ENCODE measurements at places on chromosomes 5 and 9.

DNA sequence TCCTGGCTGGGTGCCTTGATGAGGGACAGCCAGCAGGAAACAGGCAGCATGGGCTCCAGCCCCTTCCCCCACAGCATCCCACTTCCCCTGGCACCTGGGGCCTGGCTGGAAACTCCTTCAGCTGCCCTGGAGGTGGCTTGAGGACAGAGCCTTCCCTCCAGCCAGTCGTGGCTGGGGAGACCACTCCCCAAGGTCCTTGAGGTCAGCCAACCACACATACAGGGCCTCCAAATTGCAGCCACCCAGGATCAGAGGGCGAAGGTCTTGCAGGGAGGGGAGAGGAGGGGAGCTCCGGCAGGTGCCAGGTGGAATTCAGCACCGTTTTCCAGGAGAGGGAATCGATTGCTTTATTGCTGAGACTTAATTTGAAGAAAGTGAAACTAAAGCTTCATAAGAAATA lies 280.4 kb downstream of the PBX3 start:
- no peak for DNase-seq

- no peak for DNase-seq
These were observed 77.7 kb downstream of the TUSC1 start for GRCh38 chr9:25600501-25600900.

DNA sequence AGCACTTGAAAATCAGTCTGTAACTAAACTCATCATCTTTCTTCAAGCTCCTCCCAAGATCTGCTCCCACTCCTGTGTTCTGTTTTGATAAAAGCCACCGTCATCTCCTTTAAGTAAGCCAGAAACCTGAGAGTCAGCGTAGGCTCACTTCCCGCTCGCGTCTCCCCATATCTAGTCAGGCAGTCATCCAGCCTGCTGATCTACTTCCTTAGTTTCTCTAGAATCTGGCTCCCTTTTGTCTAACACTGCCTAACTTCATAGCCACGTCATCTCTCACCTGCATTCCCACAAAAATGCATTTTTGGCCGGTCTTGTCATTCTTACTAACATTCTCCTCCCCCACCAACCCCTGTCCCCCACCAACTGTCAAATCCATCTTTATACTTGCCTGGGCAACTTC lies 3.0 kb upstream of the TJP2 start:
- no peak for DNase-seq

GRCh38 chr5:35237580-35238376 lies 7.5 kb upstream of the PRLR start:
- no peak for DNase-seq

DNA sequence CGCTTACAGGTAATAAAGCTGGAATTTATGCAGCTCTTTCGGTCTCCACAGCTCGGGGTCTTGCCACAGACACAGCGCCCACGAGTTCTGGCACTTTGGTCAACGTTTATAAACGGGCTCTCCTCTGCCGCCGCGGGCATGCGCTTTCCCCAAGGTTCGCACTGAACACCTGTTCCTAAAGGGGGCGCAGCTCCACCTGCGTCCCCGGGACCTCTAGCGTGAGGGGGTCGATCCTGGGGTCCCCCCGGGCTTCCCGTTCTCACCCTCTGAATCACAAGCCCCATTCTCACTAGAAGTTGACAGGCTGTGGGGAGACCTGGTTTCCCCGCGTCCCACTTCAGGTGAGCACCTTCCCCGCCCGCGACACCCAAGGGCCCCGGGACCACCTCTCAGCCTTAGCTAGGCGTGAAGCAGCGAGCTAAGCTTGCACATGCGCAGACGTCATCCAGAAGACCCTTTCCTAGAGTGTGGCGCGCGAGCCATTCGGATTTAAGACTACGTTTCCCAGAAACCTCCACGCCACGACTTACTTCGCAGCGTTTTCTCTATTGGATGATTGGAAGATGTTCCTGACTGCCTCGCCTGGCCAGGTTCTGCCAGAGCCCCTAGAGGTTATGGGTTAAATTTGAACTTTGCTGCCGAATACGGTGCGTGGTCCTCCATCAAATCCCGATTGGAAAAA lies 21.3 kb upstream of the ZNF782 start:
- peak; percentile 98 for DNase-seq

GRCh38 chr5:32514806-32515205 lies 70.3 kb upstream of the ZFR start:
- DNase-seq = no peak

DNA sequence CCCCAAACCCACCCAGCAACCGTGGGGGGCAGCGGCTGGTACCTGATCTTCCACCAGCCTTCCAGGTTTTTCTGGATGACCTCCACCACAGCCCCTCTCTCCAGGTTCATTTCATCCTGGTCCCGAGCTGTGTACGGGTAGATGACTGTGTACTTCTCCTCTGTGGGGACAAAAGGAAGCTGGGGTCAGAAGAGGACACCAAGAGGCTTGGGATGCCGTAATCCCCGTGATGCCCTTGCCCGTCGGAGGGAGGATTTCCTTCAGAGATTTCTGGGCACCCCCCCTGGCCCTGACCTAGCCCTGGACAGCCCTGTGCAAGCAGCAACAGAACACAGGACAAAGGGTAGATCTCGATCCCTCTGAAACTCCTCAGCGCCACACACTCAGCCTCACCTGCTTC lies 70.3 kb upstream of the UBTD2 start:
- DNase-seq = no peak

DNA sequence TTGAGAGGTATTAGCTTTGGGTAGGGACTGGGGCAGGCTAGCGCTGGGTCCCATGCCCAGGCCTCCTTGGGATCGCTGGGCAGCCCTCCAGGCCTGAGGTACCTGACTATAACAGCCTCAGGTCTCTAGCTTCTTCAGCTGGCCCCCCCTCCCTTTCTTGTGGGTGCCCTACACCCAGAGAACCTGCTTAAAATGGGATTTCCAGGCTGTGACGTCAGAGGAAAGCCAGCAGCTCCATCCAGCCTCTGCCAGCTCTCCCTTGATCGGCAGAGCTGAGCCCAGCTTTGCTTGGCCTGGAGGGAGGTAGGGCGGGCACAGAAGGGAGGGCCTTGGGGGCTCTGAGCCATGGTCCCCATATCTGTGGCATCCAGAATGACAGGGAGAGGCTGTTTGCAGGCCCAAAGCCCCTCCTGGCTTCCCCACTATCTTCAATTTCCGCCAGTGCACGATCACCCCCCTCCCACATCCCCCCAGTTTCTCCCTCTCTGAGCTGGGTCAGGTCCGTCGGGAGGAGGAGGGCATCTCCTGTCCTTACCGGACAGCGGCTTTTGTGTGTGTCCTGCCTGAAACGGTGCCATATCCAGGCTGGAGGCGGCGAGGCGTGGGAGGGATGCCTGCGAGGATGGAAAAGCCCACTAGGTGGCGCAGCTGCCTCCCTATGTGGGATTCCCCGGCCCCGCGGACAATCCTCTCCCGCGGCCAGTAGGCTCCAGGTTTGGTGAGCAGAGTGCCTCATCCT lies 10.8 kb downstream of the REEP2 start:
- DNase-seq = peak; percentile 82

- no peak for DNase-seq
These were observed 383.0 kb downstream of the EBF1 start for GRCh38 chr5:158716668-158717067.

- DNase-seq = no peak
These were observed 199.4 kb upstream of the PANK3 start for GRCh38 chr5:168778536-168778935.

DNA sequence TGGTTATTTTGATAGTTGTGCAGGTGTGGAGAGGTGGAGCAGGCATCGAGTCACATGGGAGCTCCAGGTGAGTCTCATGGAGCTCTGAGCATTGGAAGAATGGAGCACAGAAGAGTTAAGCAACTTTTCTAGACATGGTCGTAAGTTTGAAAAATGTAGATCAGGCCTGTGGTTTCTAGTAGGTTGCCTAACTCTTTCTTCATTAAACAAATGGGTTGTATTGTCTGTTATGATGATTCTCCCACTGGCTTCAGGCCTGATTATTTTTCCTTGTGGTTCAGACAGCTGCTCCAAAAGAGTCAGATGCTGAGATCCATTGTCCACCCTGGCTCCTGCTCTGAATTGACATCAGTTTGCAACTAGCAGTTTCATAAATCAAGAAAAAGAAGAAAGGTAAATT lies 80.3 kb upstream of the RPS23 start:
- no peak for DNase-seq

DNA sequence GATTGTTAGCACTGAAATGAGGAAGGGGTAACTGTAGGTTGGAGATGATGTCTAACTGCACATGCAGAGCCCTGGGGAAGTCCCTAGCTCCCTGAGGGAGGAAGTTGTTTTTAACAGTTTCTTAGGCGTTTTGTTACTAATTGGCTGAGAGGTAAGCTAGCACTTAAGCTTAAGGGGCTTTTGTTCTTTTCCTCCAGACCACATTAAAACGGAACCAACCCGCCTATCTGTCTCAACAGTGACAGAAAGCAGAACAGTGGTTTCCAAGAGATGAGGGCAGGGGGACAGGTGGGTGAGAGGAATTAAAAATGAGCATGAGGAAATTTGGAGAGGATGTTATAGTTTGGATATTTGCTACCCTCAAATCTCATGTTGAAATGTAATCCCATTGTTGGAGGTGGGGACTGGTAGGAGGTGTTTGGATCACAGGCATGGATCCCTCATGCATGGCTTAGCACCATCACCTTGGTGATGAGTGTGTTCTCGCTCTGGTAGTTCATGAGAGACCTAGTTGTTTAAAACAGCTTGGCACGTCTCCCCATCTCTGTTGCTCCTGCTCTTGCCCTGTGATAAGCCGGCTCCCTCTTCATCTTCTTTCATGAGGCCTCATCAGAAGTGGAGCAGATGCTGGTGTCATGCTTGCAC lies 38.9 kb downstream of the LYRM7 start:
- peak; percentile 55 for DNase-seq

- no peak for DNase-seq
These were observed 19.7 kb downstream of the CLINT1 start for GRCh38 chr5:157839157-157839795.

DNA sequence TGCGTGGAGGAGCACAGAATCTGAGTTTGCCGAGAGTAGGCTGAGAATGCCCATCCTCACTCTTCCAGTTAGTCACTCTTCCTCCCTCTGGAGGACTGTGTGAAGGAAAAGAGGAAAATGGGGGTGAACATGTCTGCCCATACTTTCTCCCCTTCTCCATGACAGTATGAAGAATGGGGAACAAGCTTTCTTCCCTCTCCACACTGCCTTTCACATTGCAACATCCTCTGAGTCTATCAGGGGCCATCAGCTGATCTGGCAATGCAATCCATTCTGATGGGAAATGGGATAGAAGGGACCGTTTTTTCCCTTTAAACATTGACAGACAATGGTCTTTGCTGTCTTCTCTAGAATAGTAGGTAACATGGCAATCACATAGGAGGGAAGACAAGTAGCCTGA lies 56.8 kb downstream of the UGCG start:
- DNase-seq = no peak

GRCh38 chr5:136031711-136032110 lies 2.9 kb downstream of the TGFBI start:
- DNase-seq = no peak

DNA sequence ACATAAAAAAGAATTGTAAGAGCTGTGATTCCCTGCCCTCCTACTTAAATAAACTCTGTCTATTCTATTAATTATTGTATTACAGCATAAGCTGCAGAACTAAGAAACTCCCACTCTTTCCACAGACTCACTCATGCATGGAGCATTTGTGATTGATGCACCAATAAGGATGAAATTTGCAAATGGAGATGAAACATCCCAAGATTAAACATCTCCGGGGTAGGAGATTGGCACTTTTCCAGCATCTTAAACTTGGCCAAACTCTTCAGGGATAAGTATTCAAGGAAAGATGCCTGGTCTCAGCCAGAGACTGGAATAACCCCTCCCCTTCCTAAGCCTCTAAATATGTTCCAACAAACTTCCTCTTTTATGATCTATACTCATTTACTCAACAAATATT lies 472.0 kb downstream of the ACTL7B start:
- peak; percentile 14 for DNase-seq

DNA sequence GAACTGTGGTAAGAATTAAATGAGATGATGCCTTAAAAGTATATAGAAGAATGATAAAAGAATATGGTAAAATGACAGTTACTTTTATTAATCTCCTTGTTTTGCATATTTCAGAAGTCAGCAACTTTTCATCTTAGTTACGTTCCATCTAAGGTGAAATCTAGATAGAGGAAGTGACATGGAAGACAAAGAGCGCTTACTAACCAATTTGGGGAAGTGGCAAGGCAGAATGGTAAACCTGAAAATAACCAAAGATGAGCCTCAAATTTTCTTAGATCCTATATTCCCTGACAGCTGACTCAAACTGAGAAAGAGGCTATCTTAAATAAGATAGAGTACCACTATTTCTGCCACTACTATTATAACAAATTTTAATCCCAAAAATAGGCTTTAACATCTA lies 52.5 kb downstream of the FGF10 start:
- no peak for DNase-seq

GRCh38 chr5:68011259-68011760 lies 204.2 kb upstream of the PIK3R1 start:
- DNase-seq = no peak

DNA sequence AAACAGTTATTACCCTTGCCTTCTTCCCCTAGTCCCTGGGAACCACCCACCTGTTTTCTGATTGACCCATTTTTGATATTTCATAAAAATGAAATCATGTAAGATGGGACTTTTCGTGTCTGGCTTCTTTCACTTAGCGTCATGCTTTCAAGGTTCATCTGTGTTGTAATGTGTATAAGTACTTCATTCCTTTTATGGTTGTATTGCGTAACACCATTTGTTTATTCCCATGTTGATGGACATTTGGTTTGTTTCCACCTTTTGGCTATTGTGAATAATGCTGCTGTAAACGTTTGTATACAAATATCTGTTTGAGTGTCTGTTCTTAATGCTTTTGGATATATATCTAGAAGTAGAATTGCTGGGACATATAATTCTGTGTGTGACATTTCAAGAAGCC lies 650.1 kb upstream of the COX7C start:
- DNase-seq = no peak

DNA sequence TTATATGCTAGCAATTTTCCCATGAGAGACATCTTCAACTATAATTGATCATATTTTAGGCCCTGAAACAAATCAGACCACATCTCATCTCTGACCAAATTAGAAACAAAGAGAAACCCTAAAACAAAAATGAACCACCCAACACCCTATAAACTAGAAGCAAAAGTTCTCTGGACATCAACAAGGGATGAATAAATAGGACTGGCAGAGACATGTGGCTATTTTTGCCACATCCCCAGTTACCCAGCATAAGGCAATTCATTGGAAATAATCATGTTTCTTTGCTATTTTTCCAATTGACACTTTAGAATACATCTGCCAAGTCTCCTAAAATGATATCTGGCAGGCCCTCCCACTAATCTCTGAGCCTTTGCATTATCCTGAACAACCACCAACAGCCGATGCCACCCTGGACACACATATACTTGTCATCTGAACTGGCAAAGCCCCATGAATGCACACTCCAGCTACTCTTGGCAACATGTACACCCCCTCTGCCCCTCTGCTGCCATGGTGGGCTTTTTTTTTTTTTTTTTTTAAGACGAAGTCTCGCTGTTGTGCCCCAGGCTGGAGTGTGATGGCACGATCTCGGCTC lies 53.5 kb upstream of the EQTN start:
- DNase-seq = peak; percentile 66
